CD4-positive, alpha-beta T cell (primary cell): ENCODE measurements at places on chromosomes 1 and 21.
A peak's percentile ranks its signal among the peaks of the same experiment; 100 is the strongest.

DNA sequence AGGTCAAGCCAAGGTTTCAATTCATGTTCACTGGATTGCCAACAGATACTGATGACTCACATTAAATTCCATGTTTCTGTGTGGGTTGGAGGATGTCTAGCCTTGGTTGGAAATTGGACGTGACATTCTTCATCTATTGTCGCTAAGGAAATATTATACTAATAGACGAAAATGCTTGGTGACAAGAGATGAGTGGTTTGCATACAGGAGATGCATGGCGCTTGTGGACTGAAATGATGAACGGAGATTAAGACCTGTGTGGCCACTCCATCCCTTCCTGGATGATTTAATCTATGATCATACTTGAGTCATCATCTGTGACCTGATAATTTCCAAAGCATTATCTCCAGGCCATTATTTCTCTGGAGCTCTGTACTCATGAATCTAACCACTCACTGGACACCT lies 97.0 kb upstream of the CD34 start:
- DNase-seq = no peak

DNA sequence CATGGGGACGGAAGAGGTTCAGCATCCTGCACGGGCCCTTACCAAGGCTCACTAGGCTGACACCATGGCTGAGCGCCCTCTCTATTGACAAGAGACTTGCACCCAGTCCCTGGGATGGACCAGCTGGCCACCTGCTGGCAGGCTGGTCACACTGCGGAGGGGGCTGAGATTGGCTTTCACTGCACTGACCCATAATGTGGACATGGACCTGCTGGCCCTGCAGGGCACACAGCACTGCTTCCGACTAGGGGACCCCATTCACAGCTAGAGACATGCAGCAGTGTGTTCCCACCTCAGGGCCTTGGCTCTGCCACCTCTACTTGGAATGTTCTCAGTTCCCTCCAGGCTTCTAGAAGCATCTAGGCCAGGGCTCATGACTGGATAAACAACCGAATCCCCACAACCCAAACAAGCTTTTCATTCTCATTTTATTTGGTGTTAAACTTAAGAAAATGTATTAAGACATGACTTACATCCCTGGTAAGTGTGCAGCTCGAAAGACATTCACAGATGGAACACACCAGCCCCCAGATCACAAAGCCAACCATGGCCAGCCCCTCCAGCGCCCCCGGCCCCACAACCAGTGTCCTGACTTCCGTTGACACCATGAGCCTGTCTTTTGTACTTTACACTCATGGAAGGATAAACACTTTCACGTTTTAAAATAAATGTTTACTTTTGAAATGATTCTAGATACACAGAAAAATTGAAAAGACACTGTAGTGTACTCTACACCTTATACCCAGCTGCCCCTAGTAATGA lies 9.3 kb upstream of the SRARP start:
- peak; percentile 51 for DNase-seq

GRCh38 chr1:17579951-17580939 lies 40.7 kb downstream of the ARHGEF10L start:
- DNase-seq = no peak

DNA sequence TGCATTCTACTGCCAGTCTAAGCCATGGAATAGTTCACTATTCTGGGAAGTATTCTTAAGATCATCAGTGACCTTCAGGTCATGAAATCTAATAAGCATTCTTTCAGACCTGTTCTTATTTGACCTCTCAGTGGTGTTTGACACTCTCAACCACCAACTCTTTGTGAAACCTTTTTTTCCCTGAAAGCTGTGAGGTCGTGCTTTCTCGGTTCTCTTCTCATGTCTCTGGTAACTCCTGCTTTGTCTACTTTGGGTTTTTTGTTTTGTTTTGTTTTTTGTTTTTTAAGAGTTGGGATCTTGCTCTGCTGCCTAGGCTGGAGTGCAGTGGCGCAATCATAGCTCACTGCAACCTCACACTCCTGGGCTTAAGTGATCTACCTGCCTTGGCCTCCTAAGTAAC lies 56.3 kb downstream of the POU2F1 start:
- no peak for DNase-seq

DNA sequence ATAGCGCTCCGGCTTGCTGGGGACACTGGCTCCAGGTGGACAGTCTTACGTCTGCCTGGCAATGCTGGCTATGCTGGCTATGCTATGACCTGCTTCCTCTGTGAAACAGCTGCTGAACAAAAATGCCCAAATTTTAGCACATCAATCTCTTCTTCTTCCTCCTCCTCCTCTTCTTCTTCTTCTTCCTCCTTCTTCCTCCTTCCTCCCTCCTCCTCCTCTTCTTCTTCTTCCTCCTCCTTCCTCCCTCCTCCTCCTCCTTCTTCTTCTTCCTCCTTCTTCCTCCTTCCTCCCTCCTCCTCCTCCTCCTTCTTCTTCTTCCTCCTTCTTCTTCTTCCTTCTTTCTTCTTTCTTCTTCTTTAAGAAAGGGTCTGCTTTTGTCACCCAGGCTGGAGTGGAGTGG lies 401.3 kb downstream of the KIF26B start:
- no peak for DNase-seq

DNA sequence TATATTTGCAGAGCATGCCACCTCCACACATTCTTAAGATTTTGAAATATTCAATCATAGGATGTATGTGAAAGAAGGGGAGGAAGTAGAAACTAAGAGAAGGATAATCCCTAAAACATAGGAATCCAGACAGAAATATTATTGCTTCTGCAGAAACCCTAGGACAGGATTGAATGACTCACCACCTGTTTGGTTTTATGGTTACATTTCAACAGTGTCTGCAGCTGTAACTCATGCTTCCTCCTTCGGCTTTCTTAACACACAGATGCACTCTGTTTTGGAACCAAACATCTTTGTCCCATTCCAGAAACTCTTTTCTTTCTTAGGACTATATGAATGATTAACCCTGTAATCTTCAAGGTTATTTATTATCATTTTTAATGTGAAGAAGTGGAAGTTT lies 20.7 kb downstream of the RGS7 start:
- DNase-seq = no peak

DNA sequence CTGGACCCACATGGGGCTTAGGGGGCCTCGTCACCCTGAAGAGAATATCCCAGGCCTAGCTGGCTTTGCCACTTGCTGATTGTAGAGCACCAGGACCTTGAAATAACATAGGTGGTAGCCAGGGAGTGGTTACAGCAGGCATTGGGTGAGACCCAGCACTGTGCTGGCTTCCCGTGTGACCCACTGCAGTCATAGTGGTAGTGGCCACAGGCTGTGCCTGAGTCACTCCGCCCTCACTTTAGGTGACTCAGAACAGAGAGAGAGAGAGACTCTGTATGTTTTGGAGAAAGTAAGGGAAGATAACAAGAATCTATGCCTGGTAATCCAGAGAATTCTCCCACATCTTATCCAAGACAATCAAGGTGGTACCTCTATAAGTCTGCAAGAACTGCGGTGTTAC lies 98.7 kb upstream of the LHX8 start:
- no peak for DNase-seq

GRCh38 chr21:31844206-31844605 lies 28.6 kb upstream of the HUNK start:
- DNase-seq = no peak

GRCh38 chr1:47840393-47841190 lies 156.6 kb downstream of the TRABD2B start:
- DNase-seq = no peak

GRCh38 chr1:246157516-246157915 lies 349.6 kb downstream of the SMYD3 start:
- DNase-seq = no peak

DNA sequence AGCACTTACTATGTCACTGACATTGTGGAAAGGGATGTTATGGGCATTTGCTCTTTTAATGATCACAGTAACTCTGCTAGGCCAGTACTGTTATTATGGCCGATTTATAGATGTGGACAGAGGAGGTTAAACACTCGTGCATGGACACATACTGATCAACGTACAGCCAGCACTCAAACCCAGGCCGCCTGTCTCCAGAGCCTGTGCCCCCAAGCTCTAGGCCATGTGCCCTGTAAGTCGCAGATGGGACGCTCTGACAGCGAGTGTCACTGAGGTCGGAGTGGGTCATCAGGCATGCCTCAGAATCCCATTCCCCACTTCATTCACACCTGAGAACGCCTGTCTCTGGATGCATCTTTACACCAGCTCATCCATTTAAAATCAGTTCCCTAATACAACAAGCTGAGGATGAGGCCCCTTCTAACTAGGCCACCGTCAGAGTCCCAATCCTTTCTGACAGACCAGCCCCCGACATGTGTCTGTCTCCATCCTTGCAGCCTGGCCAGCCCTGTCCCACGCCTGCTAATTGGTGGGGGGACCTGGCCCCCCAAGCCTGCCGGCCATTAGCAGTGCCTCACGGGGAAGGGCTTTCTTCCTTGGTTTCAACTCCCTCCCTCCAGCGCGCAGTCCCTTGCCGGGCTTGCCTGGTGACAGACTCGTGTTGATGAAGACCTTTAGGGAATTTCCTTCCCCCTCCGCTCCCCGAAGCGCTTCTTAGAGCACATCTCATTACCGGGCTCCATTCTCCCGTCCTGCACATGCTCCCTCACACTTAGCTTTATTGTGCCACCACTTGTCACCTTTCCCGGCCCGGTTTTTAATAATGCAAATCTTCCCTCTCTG lies 436.8 kb downstream of the KIF26B start:
- no peak for DNase-seq

- no peak for DNase-seq
Measured at GRCh38 chr1:10818262-10819197, 22.1 kb upstream of the CASZ1 start.

DNA sequence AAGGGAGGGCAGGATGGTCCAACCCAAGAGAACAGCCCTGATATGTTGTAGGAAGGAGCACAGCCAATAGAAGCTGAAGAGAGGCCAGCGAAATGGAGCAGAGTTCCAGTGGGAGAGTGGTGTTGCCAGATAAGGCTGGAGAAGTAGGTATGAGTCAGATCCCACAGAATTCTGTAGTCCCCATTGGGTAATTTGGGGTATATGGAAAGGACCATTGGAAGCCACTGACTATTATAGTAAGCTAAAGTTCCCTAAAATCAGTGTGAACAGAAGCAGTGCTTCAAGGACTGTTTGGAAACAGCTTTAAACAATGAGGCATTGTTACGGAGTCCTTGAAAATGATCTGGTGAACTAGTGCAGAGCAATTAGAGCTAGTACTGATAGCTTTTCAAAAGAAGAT lies 63.0 kb downstream of the DISP1 start:
- no peak for DNase-seq

DNA sequence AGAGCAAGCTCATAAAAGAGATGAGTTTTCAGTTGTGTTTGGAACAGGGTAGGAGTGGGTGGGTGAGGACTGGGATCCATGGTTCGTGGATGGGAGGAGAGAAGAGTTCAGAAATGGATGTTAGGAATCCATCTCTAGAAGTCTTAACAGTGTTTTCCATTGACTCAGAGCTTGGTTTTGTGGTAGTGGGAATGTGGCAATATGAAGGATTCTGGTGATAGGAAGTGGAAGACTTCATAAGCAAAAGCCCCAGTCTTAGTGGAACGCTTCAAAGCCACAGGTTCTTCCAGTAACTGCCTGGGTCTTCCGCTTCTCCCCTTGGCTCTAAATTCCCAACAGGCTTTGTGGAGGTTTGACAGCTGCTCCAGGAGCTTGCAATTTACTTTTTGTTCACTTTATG lies 167.9 kb downstream of the KCNJ6 start:
- no peak for DNase-seq

DNA sequence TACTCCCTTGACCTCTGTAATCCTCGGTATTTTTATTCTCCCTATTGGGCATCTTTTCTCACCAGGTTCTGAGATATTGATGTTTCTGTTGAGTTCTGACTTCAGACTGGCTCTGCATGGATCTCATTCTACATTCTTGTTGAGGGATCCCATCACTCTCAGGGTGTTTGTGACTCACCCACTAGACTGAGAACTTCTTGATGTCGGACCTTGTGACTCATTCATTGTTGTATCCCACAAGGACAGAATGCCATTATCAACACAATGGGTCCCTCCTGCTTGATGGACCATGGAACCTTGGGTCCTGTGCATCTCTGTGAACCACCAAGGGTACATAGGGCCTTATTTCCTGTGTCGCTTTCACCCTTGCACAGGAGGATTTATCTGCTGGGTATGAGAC lies 174.1 kb downstream of the PBX1 start:
- no peak for DNase-seq

- DNase-seq = no peak
Measured at GRCh38 chr1:216553040-216553439, 129.8 kb upstream of the USH2A start.

DNA sequence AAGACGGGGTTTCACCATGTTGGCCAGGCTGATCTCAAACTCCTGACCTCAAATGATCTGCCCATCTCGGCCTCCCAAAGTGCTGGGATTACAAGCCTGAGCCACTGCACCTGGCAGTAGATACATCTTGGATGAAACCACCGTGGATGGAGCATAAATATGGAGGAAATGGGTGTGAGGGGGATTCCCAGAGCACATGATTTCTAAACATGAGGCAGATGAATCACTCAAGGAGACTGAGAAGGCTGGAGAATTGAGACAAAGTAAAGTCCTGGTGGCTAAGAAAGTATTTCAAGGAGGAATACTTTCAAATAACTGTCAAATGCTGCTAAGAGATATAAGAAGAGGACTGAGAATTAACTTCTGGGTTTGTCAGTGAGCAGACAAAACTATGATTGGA lies 5.4 kb upstream of the PGBD5 start:
- DNase-seq = no peak

GRCh38 chr1:245802941-245803665 lies 648.3 kb downstream of the KIF26B start:
- no peak for DNase-seq

DNA sequence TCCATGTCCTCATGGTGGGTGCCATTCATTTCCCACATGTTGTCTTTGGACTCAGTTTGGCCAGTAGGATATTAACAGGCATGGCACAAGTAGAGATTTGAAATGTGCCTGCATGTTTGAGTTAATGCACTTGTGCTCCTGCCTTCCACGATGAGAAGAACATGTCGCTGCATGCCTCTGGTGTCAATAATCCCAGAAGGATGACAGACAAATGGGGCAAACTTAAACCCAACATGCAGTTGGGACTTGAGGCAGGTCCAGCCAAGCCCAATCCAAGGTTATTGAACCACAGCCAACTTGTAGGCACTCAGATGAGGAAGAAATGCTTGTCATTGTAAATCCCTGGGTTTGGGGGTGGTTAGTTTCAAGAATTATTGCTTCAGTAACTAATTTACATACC lies 174.6 kb downstream of the TRIM33 start:
- DNase-seq = no peak

GRCh38 chr1:152777510-152778137 lies 2.7 kb downstream of the LCE1F start:
- no peak for DNase-seq

DNA sequence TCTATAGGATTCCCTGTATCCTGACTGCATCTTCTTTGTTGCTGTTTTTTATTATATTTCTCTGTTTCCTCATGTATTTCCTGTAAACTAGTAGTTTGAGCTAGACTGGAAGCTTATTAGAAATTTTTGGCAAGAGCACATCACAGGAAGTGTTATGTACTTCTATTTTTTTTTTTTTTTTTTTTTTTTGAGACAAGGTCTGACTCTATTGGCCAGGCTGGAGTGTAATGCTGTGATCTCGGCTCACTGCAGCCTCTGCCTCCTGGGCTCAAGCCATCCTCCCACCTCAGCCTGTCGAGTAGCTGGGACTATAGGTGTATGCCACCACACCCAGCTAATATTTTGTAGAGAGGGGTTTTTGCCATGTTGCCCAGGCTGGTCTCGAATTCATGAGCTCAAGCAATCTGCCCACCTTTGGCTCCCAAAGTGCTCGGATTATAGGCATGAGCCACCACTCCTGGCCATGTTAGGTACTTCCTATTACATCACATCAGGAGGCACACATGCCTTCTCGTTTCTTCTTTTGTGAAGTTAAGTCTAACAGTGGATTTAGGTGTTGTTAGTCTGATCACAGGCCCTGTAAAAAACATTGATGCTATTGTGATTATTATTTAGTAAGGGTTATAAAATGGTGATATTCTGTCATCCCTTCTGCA lies 12.5 kb downstream of the C1orf21 start:
- no peak for DNase-seq
